ENCODE measurements at places on chromosomes 12 and 14. TPM values are rescaled to one million over a fixed set of nuclear protein-coding genes. Genes with fewer than 3 reads are reported as not detected.

DNA sequence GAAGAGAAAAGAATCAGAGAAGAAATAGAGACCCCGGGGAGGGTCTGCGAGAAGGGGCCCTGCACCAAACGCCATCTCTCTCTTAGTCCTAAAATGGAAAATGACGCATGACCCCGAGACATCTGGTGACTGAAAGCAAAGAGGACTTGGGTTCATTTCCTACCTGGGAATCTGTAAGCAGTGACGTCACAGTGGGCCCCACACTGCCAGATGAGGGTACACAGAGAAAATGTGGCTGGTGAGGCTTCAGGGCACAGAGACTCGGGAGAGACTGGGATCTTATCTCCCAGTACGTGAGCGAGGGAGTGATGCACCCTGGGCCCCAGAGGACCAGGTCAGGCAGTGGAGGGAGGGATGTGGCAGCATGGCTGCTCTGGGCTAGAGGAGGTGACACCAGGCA, 288.1 kb upstream of the SFSWAP start:
- no peak for DNase-seq
- peaks cover 6% of the 10 kb centered on the region for H3K27me3 ChIP-seq
- no peak overlapping the region for H3K27ac ChIP-seq
- no peak overlapping the region for H3K4me3 ChIP-seq

DNA sequence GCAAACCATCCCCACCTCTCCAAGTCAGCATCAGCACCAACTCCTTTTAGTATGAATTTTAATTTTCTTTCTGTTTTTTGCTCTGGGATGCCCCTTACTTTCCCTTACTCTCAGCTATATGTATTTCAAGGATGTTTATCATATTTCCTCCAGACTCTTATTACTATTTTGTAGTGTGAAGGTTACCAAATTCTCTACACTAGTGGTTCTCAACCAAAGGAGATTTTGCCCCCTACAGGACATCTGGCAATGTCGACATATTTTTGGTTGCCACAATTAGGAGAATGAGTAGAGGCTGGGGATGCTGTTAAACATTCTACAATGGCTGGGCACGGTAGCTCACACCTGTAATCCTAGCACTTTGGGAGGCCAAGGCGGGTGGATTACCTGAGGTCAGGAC, 29.1 kb upstream of the SOS2 start:
- H3K27me3 ChIP-seq: no peaks in the 10 kb centered on the region
- DNase-seq: peak; percentile 11
- H3K4me1 ChIP-seq: peaks cover 4% of the 10 kb centered on the region
- no peak overlapping the region for H3K27ac ChIP-seq
- peaks cover 6% of the 10 kb centered on the region for H3K36me3 ChIP-seq

GRCh38 chr12:84816916-84817695, 95.5 kb downstream of the SLC6A15 start:
- H3K27ac ChIP-seq: no peak overlapping the region
- H3K4me3 ChIP-seq: no peak overlapping the region

GRCh38 chr14:21054123-21054767, 3.4 kb upstream of the RNASE8 start:
- no peak overlapping the region for H3K4me3 ChIP-seq
- no peak overlapping the region for H3K27ac ChIP-seq
- H3K36me3 ChIP-seq: no peaks in the 10 kb centered on the region
- H3K4me1 ChIP-seq: no peaks in the 10 kb centered on the region

The HOXC9 gene
- not detected for total RNA-seq

The TMEM119 gene
- 0.12 TPM for total RNA-seq

The MMP17 gene
- 0.39 TPM for total RNA-seq
